H9 (cell line): ENCODE measurements at places on chromosomes 5 and 9.

- no peak for DNase-seq
Measured at GRCh38 chr9:2290382-2290781, 275.2 kb downstream of the SMARCA2 start.

DNA sequence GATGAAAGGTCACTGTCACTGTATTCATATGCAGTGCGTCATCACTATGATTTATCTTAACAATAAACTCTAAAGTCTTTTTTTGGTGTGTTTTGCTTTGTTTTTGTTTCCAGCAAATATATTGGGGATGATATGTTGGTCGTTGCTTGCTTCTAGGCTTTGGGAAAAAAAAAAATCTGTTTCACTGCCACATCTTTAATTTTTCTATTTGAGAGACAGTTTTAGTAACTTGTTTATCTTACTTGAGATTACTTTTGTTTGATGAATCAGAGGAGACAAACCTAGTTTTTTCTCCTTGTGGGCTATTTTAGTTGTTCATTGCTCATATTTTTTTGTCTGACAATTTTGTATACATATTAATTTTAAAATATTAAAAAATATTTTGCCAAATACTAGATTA, 19.4 kb downstream of the CWC27 start:
- no peak for DNase-seq

DNA sequence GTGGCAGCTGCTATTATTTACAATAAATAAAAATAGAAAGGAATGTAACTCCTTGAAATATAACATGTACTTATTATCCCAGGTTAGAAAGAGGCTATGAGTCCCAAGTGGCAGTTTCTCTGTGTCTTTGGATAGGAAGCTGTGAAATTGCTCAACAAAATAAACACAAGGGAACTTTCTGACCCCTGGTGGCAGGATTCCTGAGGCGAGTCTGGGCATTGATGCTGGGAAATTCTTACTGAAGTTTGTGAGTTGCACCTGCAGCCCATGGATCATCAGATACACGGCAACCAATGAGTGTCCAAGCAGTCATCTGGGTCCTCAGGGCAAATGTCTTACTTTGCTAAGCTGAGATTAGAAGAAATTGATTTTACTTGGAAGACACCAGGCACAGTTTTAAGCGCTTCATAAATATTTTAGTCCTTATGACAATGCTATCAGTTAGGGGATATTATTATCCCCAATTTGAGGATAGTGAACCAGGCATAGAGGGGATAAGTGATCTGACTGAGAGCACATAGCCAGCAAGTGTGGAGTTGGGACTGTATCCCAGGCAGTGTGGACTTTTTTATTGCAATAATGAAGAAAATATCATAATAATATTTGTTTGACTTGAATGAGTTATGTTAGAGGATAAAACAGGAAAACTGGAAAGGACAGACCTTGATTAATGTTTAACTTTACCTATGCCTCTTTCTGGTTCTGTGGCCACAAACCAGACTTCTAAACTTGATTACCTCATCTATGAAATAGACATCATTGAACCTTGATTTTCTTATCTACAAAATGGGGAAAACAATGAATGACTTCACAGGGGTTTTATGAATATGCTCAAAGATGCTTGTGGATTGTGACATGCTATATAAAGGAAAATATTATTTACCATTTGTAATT, 265.5 kb upstream of the ADAMTSL1 start:
- DNase-seq: peak; percentile 76

DNA sequence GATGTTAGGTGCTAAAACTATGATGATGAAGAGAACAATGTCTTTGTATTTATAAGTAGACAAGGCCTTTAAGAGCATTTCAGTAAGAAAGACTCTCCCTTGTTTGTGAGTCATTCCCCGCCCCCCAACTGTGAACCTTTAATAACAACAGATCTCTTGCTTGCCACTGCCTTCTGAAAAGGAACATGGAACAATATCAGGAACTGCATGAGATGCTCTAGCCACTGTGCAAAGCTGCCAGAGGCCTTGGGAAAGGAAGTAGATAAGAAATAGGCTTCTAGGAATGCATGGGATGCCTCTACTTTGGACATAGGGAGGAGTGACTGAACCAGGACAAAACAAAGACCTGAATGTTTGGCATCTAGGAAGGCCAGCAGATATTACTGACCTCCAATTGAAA, 296.1 kb upstream of the MPDZ start:
- no peak for DNase-seq

- no peak for DNase-seq
Measured at GRCh38 chr5:13910201-13910600, 34.3 kb downstream of the DNAH5 start.

DNA sequence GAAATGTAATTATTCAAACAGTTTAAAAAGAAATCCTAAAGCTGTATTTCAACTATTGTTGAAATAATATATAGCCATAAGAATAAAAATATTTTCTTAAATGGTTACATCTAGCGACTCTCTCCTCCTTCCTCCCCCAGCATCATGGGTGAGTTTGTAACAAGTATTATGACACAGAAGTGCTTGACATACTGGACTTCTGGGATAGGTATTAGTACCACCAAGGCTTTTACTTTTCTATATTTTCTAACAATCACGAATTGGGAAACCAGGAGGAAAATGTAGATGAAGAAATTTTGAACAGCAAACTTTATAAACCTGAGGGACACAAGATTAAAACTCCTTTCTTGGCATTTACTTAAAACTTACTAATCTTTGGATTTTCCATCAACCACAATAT, 4.4 kb downstream of the RORB start:
- no peak for DNase-seq

DNA sequence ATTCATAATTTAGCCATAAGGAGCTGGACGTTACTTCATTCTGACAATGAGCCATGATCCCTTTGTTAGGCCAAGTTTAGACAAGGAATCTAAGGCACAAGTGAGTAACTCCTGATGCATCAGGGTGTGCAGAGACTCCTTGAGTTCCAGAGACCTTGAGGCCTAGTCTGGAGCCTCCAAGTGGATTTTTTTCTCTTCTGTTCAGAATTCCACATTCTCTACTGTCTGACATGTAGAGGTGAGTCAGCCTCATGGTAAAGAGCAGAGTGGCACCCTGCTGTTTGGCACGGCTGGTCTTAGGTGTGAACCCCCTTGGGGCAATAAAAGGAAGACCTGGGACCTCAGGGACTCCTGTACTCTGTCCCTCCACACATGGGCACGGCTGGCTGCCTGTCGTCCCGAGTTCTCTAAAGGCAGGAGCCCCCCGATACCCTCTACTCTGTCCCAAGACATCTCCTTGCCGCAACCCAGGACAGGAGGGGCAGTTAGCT, 22.0 kb upstream of the TGFBI start:
- DNase-seq: no peak

DNA sequence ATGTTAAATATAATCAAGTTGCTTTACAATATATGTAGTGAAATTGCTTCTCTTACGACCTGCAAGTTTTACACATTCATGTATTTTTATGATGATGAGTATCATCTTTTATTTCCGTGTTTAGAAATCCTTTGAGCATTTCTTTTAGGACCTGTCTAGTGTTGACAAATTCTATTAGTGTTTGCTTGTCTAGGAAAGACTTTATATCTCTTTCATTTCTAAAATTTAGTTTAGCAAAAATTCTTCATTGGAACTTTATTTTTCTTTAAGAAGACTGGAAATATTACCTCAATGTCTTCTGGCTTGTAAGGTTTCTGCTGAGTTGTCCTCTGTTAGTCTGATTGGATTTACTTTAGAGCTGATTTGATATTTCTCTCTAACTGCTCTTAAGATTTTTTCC, 920.9 kb upstream of the CTNND2 start:
- no peak for DNase-seq

DNA sequence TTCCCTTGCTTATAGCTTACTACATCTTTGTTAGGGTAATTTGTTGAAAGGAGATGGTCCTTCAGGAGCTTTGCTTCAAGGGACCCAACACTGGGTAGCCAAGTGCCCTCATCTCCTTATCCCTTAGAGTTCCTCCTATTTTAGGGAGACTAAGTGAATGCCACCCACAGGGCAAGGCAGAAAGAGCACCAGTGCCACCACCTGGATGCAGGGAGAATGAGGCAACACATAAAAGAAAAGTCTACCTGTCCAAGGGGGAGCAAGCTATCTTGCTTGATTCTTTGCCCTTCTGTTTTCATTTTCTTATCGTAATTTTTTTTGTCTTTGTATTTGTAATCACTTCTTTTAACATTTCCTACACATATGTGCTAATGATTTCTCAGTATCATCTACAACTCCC, 205.5 kb downstream of the NPR3 start:
- peak; percentile 57 for DNase-seq

GRCh38 chr9:129910628-129911567, 75.6 kb downstream of the USP20 start:
- no peak for DNase-seq

DNA sequence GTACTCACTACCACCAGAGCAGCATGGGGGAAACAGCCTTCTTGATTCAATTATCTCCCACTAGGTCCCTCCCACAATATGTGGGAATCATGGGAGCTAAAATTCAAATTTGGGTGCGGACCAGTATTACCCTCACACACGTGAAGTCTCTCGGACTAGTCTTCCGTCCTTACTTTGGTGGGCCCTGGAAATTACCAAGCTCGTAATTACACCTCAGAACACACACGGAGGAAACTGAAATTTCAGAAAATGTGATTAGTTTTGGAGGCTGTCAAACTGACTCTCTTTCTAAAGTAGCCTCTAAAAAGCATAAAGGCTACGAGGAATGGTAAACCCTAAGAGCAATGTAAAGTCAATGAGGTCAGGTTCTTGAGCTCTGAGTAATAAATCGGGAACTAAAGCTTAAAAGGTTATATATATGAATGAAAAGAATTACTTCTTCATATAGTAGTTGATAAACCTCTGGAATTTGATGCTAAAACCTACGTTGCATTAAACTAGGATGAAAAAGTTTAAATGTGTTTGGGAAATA, 842 bp upstream of the FEM1C start:
- DNase-seq: no peak

- DNase-seq: peak; percentile 71
Measured at GRCh38 chr9:114339130-114339908, 9.7 kb downstream of the ORM2 start.

DNA sequence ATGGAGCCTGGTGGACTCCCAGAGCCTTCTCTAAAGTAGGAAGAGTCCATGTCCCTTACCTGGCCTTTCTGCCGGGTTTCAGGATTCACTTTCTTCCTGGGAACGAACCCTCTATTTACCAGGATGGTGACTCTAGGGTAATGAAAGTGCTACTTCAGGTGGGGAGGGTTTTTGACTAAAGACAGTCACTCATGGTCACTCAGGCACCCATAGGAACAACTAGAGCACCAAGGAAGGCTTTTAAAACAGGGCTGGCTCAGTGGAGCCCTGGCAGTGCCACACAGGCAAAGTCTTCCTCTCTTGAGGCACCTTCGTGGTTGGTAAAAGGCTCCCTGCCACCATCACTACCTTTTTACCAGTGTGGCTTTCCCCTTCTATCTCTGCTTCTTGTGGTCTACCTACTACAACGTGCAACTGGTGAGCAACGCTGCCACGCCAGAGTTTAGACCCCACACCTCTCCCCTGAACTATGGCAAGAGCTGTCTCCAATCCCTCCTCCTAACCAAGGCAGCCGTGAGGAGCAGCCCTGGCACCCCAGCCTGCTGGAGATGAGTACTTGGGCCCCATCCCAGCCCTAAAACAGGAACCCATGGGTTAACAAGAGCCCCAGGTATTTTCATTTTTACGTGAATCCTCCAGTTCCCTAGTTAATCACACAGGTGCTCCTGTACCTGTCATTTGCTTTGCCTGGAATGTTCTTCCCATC, 3.5 kb downstream of the SURF1 start:
- DNase-seq: no peak

GRCh38 chr5:81631124-81631523, 119.8 kb downstream of the SSBP2 start:
- DNase-seq: no peak

DNA sequence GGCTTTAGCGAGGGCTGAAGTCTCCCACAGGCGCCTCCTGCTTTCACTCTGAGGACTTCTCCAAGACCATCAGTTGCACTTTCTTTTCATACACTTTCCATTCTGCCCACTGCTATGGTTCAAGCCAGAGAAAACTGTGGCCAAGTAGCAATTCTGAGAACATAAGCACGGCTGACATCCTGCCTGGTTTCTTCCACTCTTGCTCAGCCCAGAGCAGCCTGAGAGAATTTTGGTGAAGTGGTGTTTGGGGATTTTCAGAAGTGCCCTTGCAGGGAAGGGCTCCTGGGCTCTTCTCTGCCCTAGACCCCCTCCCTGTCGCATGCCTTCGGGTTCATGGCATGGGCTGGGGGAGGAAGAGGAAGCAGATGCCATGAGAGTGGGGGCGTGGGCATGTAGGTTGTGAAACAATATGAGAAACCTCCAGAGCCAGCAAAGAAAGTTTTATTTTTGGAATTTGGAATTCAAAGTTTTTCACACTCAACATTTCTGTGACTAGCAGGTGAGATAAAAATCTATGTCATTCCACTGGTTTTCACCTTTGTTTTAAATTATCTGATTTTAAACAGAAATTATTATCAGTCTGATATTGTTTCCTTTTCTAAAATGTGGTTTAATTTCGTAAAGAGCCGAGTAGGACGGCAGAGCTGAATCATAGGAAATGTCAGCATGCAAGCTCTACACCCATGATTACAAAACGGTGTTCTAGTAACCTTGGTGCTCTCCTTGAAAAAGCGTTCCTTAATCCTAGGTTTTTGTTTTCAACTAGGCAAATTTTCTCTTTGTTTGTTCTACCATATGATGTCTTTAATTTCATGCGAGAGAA, 27.8 kb upstream of the TNFSF8 start:
- DNase-seq: no peak

DNA sequence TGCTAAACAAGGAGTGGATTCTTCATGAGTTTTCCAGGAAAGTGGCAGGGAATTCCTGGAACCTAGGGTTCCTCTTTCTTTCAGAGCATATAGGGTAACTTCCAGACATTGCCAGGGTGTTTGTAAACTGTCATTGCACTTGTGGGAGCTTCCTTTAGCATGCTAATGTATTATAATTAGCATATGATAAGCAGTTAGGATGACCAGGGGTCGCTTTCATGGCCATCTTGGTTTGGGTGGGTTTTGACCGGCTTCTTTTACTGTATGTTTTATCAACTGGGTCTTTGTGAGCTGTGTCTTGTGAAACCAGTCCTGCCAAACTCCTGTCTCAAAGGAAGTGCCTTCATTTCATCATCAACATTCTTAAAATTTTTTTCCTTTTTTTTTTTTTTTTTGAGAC, 11.9 kb upstream of the MELK start:
- no peak for DNase-seq

GRCh38 chr9:70466976-70467561, 52.6 kb upstream of the KLF9 start:
- no peak for DNase-seq

- no peak for DNase-seq
Measured at GRCh38 chr9:1362845-1363244, 312.7 kb downstream of the DMRT2 start.

DNA sequence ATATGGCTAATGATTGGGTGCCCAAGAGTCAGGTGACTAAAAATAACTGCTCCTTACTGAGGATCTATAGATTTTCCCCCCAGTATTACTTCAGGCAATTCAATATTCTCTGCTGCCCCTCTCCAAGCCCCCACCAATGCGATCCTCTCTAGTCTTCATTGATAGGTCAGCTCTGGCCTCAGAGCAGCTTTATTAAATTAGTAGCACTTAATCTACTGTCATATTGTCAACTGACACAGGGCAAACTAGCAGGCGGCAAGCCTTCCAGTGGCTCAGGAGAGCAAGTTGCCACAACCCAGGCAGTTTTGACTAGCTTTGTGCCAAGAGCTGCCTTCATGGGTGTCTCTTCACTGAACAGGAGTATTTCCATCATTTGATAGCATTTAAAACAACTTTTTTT, 462.9 kb downstream of the BNC2 start:
- no peak for DNase-seq

GRCh38 chr5:76544268-76544926, 78.8 kb downstream of the F2RL2 start:
- DNase-seq: peak; percentile 60

- DNase-seq: no peak
Measured at GRCh38 chr5:168153876-168154270, 137.6 kb upstream of the WWC1 start.
